Activated T-cell treated with anti-CD3 and anti-CD28 coated beads for 48 hours (primary cell): ENCODE measurements at places on chromosomes 4 and X.

GRCh38 chr4:152997771-152998487, 61.8 kb downstream of the FHDC1 start:
- DNase-seq: no peak

DNA sequence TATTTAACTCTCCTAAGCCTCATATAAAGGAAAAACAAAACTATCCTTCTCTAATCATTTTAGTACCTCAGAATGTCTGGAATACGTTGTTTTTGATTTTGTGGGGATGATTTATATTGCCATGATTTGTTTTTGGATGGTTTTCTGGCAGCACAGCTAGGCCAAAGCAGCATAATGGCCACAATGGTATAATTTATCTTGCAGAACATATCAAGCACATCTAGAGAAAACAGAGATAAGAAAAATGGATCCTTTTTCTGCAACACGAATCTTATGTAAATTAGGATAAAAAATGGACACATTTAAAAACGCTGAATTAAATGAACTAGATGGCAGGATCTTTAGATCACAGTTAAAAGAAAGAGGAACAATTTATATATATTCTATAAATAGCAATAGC, 269.9 kb upstream of the FAT4 start:
- no peak for DNase-seq

GRCh38 chrX:72003811-72004750, 93.4 kb downstream of the NHSL2 start:
- no peak for DNase-seq

DNA sequence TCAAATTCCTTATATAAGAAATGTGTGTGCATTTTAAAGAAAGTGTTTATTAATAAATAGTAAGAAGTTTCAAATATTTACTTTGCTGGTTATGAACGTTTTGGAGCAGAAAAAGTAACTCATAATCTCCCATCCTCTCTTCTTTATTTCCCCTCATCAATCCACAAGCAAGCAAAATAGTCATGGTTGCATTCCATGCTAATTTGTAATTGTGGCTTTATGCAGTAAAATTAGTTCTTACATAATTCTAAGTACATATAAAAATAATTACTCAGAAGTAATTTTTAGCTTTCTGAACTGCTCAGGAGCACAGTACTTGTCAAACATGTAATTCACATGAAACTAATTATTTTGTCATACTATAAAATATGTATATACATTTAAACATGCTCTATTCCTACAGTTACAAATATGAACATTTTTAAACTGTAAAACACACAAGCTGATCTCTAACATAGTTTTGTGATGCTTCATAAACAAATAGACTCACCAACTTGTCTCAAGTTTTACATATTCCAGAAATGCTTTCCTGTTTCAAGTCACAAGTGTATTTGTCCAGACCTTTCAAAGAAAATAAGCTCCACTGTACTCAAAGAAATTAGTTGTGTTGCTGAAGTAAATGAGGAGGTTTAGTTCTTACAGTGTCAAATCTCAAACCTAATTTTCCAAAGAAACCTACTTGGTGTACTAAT, 218.9 kb downstream of the PABPC4L start:
- DNase-seq: no peak

DNA sequence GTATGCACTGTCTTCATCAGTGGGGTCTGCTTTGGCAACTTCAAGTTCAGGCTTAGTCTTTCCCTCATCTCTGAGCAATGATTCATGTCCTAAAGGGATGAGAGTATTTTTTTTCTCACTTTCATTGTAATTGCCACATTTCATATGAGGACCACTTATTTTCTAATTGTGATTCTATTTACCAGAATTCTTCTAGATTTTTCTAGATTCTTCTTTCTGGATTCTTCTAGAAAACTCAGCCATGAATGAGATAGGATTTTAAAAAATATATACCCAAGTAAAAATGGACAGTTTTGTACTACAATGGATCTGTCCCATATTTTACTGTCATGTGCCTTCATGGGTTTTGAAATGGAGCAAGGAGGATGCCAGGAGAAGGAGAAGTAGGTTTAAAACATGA, 78.4 kb downstream of the TSPAN7 start:
- no peak for DNase-seq

DNA sequence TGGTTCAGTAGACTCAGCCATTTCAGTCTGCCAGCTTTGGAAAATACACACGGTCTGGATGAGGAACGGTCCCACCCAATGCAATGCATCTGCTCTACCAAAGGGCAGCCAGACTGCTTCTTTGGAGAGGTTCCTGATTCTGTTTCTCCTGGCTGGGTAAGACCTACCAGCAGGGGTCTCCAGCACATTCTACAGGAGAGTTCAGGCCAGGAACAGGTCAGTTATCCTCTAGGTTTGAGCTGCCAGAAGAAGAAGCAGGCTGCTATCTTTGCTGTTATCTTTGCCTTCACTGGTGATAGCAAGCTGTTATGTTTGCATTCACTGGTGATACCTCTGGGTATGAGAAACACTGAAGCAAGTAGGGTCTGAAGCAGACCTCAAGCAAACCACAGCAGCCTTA, 45.5 kb upstream of the PBDC1 start:
- DNase-seq: no peak

DNA sequence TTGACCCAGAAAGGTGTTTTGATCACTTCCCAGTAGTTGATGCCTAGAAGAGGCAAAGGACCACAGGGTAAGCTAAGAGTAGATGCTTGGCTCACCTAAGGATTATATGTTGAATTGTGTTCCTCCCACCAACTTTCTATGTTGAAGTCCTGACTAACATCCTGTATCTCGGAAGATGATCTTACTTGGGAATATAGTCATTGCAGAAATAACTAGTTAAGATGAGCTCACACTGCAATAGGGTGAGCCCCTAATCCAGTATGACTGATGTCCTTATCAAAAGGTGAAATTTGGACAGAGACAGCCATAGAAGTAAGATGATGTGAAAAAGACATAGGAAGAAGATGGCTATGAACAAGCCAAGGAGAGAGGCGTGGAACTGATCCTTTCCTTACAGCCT, 3.3 kb upstream of the HMGB2 start:
- no peak for DNase-seq

DNA sequence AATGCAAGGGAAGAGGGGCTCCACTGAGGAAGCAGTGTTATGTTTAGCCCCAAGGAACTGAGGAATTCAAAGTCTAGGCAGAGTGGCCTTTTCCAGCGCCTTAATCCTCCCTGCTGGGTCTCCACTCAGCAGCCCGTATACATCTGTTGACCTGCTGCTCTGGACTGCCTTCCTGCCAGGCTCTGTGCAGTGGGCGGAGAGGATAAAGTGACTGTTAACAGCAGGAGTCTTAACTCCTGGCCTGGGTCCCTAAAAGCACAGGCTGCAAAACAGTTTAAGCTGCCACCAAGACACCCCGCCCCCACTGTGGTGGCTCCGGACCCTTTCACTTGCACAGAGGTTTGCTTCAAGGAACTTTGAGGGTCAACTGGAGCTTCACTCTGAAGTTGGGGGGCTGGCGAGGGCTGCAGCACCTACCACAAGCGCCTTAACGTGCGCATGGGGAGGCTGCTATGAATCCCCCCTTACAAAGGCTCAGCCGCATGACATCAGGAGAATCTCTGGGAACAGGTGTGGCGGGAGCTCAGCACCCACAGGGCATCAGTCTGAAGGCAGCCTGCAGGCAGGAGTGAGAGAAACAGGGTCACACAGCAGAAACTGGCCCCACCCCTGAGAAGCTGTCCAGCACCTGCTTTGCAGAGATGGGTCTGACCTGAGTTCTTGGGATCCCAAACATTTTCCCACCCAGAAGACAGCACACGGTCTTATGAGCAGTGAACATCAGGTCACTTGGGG, 358.2 kb upstream of the GATB start:
- DNase-seq: no peak

DNA sequence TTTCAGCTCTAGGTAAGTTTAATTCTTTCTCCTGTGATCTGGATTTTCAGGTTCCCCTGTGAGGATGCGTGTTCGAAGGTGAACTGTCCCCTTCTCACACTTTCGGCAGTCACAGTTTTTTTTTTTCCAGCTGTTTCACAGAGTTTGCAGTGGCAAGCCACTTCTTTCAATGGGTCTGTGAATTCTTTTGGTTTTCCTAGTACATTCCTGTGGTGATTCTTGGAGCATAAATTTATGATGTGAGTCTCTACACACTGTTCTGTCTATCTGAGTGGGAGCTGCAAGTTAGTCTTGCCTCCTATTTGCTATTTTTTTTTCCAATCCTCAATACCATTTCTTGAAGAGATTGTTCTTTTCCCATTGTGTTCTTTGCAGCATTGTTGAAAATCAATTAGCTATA, 595.5 kb downstream of the RAPGEF2 start:
- no peak for DNase-seq

GRCh38 chrX:21838937-21839333, 482 bp upstream of the MBTPS2 start:
- no peak for DNase-seq

GRCh38 chr4:139453041-139453370, 915 bp upstream of the RAB33B start:
- no peak for DNase-seq

- no peak for DNase-seq
These were observed 25.7 kb upstream of the ELOVL6 start for GRCh38 chr4:110224142-110224541.

DNA sequence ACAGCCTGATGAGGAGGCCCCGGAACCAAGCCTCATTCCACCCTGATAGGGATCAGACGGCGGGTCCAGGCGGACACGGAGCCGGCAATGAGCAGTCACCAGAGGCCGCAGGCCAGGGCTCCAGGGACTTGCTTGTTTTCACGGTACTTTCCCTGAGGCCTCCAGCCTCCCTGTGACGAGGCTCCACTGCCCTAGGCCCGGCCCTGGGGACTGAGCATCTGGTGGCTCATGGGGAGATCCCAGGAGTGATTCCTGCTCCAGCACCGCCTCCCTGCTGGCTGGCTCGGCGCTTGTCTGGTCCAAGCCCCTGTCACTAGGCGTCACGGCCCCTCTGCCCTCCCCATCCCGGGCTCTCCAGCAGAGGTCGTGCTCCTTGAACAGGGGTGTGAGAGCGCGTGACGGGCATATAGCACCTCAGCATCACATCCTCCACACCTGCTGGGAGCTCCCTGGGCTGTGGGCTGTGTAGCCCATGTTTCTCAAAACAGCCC, 14.1 kb downstream of the HTRA3 start:
- no peak for DNase-seq

DNA sequence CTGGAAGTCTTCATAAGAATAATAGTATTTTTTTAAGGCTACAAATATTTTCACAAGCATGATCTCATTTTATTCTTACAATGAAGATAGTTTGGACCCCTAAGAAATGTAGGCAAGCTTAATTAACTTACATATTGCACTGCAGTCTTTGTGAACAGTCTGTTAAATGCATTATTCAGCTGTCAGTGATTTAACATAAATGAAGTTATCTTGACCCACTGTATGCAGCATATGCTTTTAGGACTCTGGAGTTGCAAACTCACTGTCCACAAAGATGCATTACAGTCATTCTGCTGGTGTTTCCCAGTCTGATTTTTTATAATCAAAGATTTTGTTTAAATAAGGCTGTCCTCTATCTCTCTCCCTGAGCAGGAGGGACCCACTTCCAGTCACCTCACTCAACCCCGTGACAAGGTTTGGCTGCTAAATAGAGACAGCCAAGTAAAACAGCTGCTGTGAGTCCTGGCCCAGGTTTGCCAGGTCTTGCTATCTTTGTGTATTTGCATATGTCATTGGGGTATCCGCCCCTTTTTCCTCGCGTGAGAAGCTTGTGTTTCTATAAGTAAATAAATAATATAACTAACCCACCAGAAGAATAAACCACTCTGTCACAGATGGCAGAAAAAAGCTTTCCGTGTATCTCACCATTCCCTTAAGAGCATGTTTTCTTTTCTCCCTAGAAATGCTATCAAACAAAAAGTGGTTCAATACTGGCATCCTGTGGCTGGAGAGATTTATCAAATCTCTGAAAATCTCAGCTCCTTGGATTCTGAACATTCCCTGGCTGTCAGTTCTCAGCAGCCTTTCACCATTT, 67.0 kb downstream of the SLC7A11 start:
- no peak for DNase-seq

DNA sequence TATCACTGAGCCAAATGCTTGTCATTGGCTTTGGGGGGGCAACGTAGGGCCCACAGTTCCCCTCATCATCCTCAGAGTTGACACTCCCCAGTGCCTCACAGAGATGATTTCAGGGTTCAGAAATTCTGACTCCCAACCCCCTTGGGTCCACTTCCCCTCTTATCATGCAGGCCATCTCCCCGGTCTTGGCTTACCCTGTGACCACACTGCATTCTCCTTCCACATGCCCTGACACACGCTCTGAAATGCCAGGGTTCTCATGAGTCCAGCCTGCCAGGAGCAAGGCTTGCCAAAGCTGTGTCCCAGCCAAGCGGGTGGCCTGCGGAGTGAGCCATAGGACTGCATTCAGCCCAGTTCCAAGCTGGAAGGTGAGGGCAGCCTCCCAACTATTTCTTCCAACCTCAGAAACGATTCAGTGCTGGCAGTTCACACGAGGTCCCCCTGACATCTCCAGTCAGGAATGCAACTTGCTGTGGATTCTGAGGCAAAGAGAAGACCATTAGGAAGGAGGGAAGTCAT, 101.2 kb downstream of the SMIM20 start:
- DNase-seq: no peak

DNA sequence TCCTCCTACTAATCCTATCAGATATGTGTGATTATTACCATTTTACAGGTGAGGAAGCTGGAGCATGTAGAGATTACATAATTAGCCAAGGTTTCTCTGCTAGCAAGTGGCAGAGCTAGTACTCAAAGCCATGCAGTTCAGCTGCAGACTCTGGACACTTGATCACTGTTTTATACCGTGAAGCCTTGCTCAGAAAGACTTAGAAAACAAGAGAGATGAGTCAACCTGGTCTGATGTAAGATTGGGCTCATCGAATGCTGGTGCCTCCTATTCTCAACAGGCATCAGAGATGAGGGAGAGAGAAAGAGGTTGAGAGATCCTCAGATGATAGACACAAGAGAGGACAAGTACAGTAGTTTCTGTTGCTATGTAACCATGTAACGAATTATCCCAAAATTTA, 19.0 kb upstream of the PDE5A start:
- no peak for DNase-seq

- DNase-seq: no peak
These were observed 29.2 kb downstream of the MAD2L1 start for GRCh38 chr4:120037411-120037810.

- no peak for DNase-seq
These were observed 25.8 kb upstream of the STBD1 start for GRCh38 chr4:76280488-76281441.

DNA sequence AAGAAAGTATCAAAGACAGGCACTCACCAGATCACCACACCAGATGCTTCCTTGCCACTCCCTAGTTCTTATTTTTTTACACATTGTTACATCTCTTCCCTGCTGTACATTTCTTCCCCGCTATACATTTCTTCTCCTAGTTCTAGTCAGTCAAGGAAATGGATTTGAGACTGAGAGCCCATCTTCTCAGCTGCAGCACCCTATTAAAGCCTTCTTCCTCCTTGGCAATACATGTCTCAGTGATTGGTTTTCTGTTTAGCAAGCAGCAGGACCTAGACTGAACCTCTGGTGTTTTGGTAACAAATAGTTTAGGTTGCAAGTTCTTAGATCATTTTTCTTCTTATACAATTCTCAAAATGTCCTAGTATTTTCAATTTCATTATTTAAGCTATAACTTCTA, 35.3 kb upstream of the KLHL8 start:
- DNase-seq: no peak
